ENCODE measurements at places on chromosomes 6 and 20.

DNA sequence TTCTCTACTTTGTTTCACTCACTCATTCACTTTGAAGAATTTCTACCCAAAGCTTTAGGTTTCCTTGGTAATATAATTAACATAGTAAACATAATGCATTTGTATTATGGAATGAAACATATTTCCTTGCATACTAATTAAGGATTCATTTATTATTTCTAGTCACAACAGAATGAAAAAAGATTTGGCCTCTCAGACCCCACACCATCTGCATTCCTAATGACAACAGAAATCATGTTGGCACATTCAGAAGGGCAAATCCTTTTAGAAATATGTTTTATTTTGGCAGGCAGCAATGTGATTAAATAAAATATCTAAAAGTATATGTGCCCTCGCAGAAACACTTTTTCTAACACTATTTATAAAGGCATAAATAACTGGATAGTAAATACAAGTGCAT, 163.4 kb downstream of the HTR1B start:
- no peak for DNase-seq

DNA sequence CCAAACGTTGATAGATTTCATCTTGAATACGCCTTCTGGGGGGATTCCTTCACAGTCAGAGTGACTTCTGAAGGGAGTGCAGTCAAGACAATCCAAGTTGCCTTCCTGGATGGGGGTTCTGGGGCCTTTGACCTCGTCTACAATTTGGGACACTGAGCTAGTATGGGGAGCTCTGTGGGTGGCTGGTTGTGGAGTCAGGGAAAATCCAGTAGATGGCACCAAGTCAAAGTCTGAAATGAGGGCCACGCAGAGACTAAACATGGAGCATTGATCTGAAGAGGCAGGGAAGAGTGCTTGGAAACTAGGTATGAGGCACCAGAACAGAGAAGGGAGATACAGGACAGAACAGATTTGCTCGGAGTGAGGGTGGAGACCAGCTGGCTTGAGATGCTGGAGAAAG, 43.6 kb upstream of the CCN6 start:
- no peak for DNase-seq

- no peak for DNase-seq
Measured at GRCh38 chr6:3981917-3982316, 97.0 kb downstream of the FAM217A start.

DNA sequence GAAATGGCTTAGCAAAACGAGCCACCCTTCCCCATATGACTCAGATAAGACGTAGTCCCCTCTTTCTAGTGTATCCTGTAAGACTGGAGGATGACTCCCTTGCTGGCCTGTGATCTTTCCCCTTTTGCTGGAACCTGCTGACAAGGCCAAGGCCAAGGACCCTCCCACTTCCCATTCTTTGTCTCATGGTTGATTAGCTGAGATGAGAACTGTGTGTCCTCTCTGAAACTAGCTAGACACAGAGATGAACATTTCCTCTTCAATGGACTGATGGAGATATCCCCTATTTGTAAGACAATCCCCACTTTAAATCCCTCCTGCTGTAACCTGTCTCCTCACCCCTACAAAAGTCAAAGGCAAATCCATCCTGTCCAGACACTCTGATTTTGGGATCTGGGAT, 33.4 kb upstream of the SCRT2 start:
- no peak for DNase-seq

- no peak for DNase-seq
Measured at GRCh38 chr6:87421576-87421975, 13.8 kb downstream of the CFAP206 start.

- DNase-seq: no peak
Measured at GRCh38 chr6:136696783-136697364, 95.4 kb downstream of the MAP3K5 start.

DNA sequence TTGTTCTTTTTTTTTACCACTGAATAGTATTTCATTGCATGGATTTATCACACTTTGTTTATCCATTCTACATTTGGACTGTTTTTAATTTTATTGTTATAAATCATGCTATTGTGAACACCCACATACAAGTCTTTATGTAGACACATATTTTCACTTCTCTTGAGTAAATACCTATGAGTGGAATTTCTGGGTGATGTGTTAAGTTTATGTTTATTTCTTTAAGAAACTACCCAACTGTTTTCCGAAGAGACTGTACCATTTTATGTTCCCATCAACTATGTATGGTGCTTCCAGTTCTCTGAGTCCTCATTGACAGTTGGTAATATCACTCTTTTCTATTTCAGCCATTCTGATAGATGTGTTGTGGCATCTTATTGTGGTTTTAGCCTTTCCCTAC, 54.0 kb downstream of the RIN2 start:
- peak; percentile 55 for DNase-seq

DNA sequence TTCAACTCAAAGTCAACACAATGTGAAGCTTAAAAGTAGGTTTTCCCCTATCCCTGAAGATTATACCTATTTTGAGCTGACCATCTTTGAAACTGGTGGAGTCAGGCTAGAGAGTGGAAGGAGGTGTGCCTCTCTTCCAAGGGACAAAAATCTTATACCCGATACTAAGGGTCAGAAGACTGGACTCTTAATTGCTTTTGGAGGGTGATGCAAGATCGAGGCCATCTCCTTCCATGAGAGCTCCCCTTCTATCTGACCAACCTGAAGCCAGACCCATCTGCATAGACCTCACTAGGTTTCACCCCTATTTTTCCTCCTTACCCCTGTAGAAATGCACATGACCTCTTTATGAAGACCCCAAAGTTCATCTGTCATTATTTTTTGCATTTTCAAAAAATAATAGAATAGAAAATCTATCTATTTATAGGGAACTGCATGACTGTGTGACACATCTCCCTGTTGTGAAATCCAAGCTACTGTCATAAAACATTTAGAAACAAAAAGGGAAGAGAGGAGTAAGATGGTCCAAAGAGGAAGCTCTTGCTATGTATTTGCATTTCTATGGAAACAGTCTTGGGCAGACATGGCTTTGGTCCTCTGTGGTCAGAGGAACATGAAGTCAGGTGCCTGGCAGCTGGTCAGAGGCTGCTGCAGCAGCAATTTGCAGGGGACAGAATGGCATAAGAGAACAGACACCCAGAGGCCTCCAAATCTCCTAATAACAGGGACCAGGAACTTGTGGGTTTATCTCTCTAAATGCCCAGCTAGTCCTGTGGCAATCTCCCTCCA, 349.2 kb downstream of the MAFB start:
- DNase-seq: no peak

DNA sequence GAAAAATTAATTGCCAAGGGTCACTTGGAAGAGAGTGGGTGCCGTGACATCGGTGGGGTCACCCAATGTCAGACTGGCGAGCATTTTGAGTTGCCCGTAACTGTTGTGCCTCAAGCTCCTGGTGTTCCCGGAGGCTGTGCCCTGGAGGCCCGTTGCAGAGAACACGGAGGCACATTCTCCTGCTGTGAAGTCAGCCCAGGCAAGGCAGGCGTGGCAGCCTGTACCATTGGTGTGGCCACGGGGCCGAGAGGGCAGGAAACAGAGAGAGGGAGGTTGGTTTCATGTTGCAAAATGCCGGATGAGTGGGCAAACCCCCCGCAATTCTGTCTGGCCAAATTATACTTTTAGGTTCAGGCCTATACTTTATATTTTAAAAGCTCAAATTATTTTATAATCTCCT, 81.2 kb downstream of the THBS2 start:
- DNase-seq: peak; percentile 88

GRCh38 chr6:113597231-113597583, 259.9 kb upstream of the MARCKS start:
- peak; percentile 58 for DNase-seq

- peak; percentile 57 for DNase-seq
Measured at GRCh38 chr6:29737707-29738630, 14.7 kb downstream of the HLA-F start.

DNA sequence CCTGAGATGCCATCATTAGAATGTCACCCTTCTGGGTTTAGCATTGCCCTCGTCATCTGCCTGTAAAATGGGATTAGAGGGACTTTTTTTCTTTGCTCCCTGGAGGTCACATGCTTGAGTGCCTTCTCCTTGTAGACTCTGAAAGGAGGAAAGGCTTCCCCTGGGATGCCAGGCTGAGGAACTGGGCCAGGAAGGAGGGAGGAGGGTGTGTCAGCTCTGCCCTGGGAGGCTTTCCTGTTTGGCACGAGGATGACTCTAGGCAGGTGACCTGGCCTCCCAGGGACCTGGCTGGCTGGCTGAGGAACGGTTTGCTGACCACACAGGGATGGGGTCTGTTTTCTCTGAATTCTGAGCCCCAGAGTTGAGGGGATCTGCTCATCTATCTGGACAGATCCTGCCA, 137.9 kb upstream of the RNF24 start:
- no peak for DNase-seq

GRCh38 chr20:6157345-6157744, 34.5 kb upstream of the FERMT1 start:
- no peak for DNase-seq

GRCh38 chr6:147176795-147177194, 27.4 kb upstream of the STXBP5 start:
- no peak for DNase-seq

- DNase-seq: no peak
Measured at GRCh38 chr6:110295451-110296165, 62.5 kb downstream of the METTL24 start.

DNA sequence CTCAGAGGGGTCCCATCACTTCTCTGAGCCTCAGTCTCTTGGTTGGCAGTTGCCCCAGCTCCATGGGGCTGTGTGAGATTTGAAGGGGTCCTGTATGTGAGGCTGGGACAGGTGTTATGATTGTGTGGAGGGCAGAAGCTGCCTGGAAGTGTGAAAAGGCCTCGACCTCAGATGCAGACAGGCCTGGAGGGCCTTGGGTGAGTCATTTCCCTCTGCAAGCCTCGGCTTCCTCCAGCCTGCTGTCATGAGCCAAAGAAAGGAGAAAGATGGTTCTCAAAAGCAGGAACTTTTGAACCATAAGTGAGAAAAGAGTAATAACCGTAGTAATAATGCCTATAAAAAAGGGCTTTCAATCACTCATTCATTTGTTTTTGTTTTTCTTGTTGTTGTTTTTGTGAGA, 37.5 kb downstream of the SNAI1 start:
- DNase-seq: no peak

DNA sequence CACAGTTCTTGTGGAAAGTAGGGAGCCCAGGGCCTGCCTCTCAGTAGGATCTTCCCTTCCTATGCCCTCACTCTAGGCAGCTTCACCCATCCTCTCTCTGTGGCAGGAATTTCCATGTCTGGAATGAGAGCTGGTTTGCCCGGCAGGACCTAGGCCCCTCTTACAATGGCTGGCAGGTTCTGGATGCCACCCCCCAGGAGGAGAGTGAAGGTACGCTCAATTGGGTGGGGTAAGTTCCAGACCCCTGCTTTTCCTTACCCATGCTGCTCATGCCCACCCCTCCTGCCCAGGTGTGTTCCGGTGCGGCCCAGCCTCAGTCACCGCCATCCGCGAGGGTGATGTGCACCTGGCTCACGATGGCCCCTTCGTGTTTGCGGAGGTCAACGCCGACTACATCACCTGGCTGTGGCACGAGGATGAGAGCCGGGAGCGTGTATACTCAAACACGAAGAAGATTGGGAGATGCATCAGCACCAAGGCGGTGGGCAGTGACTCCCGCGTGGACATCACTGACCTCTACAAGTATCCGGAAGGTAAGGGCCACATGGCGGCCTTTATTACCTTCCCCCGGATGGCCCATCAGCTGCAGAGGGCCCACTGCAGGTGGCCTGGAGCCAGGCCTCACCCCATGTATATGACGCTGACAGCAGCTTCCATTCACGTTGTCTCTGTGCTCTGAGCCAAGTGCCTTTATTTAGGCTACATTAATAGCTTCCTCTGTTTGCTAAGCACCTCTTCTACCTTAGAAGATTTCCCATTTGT, 22.8 kb downstream of the TGM6 start:
- no peak for DNase-seq

GRCh38 chr20:52590100-52590499, 382.1 kb upstream of the TSHZ2 start:
- DNase-seq: no peak

DNA sequence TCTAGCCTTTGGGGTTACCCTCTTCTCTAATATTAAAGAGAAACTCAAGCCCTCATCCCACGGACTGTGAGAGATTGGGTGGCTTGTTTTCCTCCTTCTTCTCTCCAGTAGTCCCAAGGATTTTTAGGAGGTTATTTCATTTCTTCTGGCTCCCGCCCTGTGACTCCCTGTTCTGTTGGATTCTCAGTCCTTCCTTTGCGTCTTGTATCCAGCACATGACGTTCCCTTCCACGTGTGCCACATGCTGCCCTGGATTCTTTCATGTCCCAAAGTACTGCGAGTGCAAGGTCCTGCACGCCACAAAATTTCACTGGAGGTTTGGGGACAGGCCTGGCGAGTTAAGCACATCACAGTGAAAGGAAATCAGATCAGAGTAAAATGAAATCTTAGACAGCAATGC, 213.4 kb downstream of the PACRG start:
- no peak for DNase-seq

DNA sequence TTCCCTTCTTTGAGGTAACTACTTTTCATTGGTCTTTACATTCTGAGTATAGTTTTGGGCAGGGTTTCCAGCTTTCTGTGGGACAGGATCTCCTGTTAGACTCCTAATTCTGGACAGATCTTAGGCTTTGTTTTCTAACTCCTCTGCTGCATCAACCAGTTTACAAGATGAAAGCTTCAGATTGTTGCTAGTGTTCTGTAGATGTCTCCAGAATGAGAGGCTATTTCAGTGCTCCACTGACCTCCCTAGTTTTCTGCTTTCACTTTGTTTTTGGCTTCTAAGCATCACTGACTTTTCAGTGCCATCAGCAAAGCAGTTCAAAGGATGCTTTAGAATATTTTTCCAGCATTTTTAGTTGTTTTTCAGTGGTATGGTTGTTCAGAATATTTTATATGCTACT, 101.4 kb downstream of the LIN28B start:
- no peak for DNase-seq

GRCh38 chr20:54476169-54477009, 996 bp downstream of the DOK5 start:
- no peak for DNase-seq

GRCh38 chr6:144335311-144335861, 50.3 kb downstream of the UTRN start:
- no peak for DNase-seq

DNA sequence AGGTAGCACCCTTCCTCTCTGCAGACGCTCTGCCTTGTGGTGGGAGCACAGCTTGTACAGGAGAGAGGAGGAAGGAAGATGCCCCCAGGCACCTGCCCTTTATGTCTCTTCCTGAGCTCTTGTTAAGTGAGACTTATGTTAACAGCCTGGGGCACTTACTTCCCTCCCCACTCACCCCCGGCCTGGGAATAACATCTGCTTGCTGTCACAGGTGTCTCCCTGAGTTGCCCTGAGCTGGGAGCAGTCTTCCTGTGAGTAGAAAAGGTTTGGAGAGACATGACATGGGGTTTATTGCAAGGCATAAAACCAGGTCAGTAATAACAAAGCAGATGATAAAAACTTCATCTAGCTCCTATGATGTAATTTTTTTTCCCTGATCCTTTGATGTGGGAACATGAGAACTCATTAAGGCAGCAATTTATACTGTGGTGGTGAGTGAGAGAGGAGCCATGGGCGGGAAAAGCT, 1.9 kb downstream of the SSTR4 start:
- DNase-seq: no peak

DNA sequence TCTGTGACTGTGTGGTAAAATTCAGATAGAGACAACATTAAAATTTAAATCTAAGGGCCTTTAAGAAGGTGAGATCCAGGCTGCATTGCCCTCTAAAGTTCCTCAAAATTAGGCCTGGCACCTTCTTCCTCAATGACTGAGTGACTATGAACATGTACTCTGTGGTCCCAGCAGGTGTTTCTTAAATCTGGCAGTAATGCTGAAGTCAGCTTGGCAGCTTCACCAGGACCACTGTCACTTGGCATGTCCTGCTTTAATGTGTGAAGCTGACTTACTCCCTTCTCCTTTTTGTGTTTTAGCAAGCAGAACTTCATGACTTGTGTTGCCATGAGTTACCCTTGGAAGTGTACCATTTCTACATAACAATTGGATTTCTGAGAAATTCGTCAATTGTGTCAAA, 141.7 kb downstream of the NKAIN2 start:
- DNase-seq: no peak

All from astrocyte of the spinal cord (primary cell).